ENCODE measurements at places on chromosomes 4 and X. TPM values are rescaled to one million over a fixed set of nuclear protein-coding genes. Genes with fewer than 3 reads are reported as not detected.

DNA sequence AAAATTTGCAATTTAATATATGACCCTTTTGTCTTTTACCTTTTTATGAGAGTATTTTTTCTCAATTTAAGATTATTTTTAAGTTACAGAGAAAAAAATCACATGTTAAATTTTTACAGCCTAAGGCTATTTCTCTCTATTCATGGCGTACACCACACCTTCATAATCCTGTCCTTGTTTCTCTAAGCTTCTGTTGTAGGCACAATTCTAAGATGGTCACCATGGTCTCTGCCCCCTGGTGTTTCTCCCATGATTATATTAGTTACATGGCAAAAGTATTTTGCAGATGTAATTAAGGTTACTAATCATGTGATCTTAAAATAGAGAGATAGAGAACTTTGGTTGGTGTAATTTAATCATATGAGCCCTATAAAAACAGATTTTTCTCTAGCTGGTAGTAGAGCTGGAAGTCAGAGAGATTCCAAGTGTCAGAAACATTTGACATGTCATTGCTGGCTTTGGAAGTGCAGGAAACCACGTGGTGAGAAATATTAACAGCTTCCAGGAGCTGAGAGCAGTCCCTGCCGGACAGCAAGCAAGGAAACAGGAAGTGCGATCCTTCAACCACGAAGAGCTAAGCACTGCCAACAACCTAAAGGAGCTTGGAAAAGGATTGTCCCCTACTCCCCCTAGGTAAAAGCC is 89.8 kb downstream of the EIF4E start:
- no peaks in the 10 kb centered on the region for H3K4me1 ChIP-seq
- H3K27me3 ChIP-seq, result no peaks in the 10 kb centered on the region
- no peaks in the 10 kb centered on the region for H3K36me3 ChIP-seq
- no peak overlapping the region for H3K4me3 ChIP-seq

DNA sequence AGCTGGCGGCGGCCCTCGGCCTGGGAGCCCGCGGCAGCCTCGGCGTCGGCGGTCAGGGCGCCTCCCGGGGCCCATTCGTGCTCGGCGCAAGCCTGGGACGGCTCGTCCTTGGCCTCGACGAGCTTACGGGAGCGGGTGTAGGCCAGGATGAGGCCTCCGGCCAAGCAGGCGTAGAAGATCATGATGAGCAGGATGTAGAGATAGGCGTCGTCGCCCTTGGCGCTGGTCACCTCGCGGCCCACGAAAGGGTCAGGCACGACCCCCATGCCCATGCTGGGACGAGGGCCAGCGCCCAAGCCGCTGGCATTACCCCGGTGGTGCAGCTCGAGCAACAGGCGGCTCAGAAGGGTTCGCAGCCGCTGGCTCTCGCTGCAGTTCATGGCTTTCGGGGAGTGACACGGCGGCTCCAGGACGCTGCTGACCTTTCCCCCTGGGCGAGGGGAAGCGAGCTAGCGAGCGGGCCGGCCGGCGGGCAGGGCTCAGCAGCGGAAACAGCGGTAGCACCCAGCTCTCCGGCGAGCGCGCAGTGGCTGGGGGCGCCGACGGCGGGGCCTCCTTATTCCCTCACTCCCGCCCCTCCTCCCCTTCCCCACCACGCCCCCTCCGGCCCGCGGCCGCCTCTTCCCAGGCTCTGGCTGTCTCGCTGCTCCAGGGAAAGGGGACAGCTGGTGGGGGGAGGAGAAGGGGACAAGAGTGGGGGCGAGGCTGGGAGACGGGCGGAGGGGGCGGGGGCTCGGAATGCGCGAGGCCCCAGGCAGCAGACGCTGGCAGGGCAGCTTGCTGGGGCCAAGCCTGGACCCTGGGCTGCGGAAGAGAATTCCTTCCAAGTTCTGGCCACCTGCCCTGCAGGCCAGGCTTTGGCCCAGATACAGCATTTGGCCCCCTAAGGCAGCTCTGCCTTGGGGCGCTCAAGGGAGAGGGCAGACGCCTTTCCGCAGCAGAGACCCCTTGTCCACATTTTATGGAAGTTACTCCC is at the start of gene KCNE5:
Gene KCNE5 (minus strand): TSS at position 532 of the 976 bp plus-strand sequence. CDS start 152 bp downstream, at position 380.
- peaks cover 13% of the 10 kb centered on the region for H3K4me1 ChIP-seq
- no peak within 1 kb of the TSS for H3K4me3 ChIP-seq
- H3K36me3 ChIP-seq, result peaks cover 3% of the 10 kb centered on the region
- no peak for DNase-seq
- H3K27me3 ChIP-seq, result peaks cover 16% of the 10 kb centered on the region

- no peak for DNase-seq
- no peaks in the 10 kb centered on the region for H3K4me1 ChIP-seq
- no peak overlapping the region for H3K27ac ChIP-seq
- no peak overlapping the region for H3K4me3 ChIP-seq
Observed at GRCh38 chr4:1393866-1394265, 12.4 kb downstream of the NKX1-1 start.

DNA sequence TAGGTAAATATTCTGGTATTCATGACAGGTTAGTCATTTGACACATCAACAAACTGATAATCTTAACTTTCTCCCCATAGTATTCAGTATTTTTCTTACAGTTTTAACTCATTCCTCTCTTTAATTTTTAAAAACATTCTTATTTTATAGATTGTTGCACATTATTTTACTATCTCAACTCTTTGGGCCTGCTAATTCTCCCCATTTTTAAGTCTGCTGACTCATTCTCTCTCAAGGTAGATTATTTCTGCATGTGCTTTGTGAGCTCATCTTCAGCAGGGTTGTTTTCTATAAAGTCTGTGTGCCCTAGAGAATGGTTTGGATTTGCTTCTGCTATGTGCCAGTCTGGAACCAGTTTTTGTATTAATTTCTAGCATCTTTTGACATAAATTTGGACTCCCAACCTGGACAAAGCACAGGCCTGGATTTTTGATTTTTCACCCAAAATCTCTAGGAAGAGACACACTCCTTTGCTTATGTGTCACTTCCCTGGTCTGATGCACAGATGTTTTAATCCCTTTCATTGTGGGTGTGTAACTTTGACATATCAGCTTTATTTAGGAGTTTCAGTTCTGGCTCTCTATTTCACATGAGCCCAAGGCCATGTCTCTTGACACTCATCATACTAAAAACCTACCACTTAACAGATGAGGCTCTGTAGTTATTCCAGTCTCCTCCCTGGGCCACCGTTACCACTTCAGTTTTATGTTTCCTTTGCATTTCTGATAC is 194.3 kb upstream of the PGRMC2 start:
- no peaks in the 10 kb centered on the region for H3K27me3 ChIP-seq
- DNase-seq, result no peak
- H3K27ac ChIP-seq, result no peak overlapping the region
- H3K36me3 ChIP-seq, result no peaks in the 10 kb centered on the region
- H3K4me1 ChIP-seq, result no peaks in the 10 kb centered on the region

The ESX1 gene
- not detected for total RNA-seq

Measured in activated T-cell treated with anti-CD3 and anti-CD28 coated beads, Interleukin-2, amount 50 U/mL, for 72 hours (primary cell).